Naive thymus-derived CD8-positive, alpha-beta T cell (primary cell): ENCODE measurements at places on chromosomes 12 and 14.

- DNase-seq = no peak
These were observed 55.1 kb downstream of the IFT81 start for GRCh38 chr12:110179291-110179690.

DNA sequence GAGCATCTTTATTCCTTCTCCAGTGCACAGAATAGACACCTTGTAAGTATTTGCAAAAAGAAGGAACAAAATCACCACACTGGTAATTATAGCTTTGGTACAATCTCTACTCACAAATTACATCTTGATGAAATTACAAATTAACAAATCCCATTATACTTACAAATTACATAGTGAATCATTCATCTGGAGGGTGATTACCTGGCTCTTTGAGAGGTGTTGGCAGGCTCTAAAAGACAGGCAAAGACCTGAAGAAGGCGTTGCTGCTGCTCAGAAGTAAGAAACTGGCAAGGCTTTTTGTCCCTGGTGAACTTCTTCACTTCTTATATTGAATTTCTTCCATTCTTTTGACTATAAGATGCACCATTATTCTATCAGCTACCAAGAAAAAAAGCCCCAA is 21.7 kb upstream of the LMNTD1 start:
- no peak for DNase-seq

- DNase-seq = no peak
These were observed 59.1 kb upstream of the BICD1 start for GRCh38 chr12:32047357-32048212.

DNA sequence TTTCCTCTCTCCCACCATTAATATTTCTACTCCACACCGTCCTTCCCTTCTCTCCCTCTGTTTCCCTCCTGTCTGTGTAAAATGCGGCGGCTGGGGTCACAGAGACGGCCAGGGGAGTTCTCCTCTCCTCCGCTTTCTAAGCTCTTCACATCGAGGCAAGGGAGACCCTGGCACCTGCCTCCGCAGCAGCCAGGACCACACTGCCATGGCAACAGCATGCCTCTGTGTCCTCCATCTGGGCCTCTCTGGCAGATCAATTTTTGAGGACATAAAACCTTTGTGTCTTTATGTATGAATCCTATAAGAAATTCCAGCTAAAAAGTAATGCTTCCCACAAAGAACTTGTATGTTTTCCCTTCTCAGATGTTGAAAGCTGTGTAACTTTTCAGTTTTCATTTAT is 41.4 kb downstream of the DYRK4 start:
- no peak for DNase-seq
